ENCODE measurements at places on chromosomes 7 and 10.

GRCh38 chr7:111401516-111401915, 160.8 kb downstream of the IMMP2L start:
- no peak for DNase-seq

DNA sequence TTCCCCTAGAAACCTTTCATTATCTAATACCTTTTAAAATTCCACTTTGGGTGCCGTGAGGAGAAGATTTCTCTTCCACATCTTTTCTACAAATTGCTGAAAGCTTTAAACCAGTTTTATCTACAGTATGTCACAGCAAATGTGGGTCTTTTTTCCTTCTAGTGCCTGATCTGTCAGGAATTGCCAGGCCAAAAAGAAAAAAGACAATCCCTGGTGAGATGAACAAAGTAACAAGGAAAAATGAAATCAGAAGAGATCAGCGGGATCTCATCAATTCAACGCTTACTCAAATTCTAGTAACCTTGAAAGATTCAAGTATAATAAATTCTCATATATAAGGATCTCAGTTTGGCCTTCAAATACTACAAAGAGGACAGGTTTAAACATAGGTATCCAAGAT, 449.5 kb downstream of the CALN1 start:
- DNase-seq = no peak

DNA sequence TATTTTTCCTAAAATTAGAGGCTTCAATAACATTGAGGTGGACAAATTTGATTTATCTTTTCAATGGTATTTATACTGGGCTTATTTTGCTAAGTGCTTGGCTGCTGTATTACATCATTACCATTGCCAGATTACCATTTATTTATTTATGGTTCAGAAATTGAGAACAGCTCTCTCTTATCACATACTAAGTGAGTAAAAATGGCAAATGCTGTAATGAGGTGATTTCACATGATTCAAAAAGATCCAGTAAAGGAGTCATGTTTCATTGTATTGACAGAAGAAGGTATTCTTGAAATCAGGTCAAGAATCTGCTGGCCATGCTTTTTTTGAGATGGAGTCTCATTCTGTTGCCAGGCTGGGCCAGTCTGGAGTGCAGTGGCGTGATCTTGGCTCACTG, 322.6 kb downstream of the KIF20B start:
- no peak for DNase-seq

GRCh38 chr7:94642838-94643653, 12.9 kb downstream of the SGCE start:
- DNase-seq = no peak

- DNase-seq = no peak
These were observed 287.1 kb upstream of the C7orf33 start for GRCh38 chr7:148303295-148304082.

DNA sequence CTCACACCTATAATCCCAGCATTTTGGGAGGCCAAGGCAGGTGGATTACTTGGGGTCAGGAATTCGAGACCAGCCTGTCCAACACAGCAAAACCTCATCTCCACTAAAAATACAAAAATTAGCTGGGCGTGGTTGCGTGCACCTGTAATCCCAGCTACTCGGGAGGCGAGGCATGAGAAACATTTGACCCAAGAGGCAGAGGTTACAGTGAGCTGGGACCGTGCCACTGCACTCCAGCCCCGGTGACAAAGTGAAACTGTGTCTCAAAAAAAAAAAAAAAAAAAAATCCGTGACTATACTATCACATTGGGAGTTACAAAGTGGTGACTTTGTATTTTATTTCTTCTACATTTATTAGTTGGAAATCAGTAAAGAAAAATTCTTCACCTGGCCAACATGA, 101.2 kb downstream of the EPC1 start:
- no peak for DNase-seq

DNA sequence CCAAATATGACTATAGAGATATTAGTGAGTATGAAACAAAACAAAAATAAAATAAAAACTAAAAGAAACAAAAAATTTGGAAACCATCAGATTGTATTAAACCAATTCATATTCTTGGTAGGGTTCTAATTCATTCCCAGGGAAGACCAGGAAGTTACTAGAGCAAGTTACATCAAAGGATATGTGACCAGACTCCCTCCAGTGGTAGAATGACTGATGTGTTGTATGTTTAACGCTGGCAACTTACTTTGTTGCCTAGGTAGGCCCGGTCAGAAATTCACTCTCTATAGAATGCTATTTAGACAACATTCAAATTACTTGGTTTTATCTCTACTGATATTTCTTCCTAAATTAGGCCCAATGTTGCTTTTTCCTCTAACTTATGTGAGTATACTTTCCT, 5.2 kb downstream of the PHYHIPL start:
- DNase-seq = no peak

GRCh38 chr7:76201732-76202665, at the start of gene SRRM3:
TSS of gene SRRM3 (plus strand) at chr7:76201896. CDS start at chr7:76235067, 33,171 bp downstream.
- DNase-seq = peak; percentile 52

GRCh38 chr10:84563868-84564267, 235.5 kb downstream of the CCSER2 start:
- DNase-seq = no peak

DNA sequence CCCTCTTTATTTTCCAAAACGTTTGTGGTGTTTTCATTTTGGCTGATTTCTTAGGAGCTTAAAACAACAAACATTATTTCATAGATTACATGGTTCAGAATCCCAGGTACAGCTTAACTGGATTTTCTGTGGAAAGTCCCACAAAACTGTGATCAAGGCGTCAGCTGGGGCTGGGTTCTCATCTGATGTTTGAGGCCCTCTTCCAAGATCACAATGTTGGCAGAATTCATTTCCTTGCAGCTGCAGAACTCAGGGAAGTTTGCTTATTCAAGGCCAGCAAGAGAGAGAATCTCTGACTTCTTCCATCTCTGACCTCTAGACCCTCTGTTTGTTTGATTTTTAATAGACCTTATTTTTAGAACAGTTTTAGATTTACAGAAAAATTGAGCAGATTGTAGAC, 108.4 kb upstream of the AGK start:
- DNase-seq = no peak

DNA sequence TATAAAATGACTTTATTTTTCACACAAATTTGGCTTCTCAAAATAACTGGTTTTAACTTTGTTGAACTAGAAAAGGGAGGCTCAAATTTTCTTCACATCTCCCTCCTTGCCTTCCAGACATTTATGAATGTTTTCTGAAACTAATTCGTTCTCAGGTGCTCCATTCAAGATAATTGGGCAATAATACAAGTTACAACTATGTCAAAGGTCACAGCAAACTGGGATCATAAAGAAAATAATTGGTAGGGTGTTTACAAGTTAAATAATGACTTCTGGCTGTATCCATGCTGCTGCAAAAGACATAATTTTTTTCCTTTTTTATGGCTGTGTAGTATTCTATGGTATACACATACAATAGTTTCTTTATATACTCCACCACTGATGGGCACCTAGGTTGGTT, 75.3 kb downstream of the MINPP1 start:
- DNase-seq = no peak

- DNase-seq = no peak
These were observed 1.3 kb upstream of the PPIF start for GRCh38 chr10:79346012-79346340.

DNA sequence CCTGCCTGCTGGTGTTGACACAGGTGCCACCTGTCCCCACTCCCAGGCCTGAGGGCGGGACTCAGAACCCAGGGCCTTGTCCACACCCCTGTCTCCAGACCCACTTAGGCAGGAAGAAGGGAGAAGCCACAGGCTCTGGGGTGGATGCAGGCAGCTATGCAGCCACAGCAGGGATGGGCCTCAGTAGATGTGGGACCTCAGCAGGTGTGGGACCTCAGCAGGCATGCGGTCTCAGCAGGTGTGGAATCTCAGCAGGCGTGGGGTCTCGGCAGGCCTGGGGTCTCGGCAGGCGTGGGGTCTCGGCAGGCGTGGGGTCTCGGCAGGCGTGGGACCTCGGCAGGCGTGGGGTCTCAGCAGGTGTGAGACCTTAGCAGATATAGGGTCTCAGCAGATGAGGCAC, 118.0 kb upstream of the PITRM1 start:
- no peak for DNase-seq

- no peak for DNase-seq
These were observed 19.4 kb downstream of the SPAM1 start for GRCh38 chr7:123944395-123944794.

DNA sequence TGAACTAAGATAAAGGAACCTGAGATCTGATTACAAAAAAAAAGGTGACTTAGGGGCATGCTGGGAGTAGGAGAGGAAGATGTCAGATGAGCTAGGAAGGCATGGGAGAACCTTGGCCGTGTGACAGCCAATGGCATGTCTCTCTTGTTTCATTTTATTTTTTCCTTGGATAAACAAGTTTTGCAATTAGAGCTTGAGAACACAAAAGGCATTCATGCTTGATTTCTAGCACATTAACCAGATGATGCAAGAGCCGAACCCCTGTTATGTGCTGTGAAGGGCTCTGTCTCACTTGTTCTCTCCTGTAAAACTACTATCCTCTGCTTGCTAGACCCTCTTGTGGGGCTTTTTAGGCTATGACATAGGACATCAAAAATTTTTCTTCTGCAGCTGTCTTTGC, 134.3 kb upstream of the ASAH2 start:
- no peak for DNase-seq

GRCh38 chr7:19351341-19352304, 206.4 kb upstream of the FERD3L start:
- DNase-seq = no peak

GRCh38 chr7:106659963-106660861, 746 bp downstream of the CCDC71L start:
- peak; percentile 50 for DNase-seq

DNA sequence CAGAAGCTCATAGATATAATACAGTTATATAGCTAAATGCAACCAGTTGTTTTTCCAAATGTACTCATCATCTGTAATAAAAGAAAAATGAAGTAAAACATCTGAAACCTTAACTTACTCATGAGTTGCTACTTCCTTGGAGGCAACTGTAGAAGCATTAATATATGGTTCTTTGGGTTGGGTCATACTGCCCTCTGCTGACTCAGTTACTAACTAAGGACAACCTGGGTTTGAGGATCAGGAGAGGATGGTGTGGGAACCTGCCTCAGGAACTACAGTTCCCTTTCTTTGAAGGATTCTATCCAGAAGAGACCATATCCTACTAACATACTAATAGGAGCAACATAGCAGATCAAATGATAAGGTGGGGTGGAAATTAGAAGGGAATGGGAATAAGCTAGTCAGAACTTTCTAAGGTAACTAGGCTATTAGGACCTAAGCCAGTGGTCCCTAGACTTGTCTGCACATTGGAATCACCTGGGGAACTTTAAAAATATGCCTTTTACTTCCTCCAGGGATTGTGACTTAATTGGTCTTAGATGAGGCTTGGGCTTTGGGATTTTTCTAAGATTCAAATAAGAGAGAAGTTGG, 20.7 kb downstream of the COX15 start:
- DNase-seq = no peak

- DNase-seq = no peak
These were observed 33.3 kb upstream of the HHEX start for GRCh38 chr10:92656266-92656961.

GRCh38 chr7:151597541-151598444, 78.1 kb upstream of the RHEB start:
- DNase-seq = no peak

GRCh38 chr7:128323459-128324367, 20.0 kb downstream of the RBM28 start:
- DNase-seq = no peak

DNA sequence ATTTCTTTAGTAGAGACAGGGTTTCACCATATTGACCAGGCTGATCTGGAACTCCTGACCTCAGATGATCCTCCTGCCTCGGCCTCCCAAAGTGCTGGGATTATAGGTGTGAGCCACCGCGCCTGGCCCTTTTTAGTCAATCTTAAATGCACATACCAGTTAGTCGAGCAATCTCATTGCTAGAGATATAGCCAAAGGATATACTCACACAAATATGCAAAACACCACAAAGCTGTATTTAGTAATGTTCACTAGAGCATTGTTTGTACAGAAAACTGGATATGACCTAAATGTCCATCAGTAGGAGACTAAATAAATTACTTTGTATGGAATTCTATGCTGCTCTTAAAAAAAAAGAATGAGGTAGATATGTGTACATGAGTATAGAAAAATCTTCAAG, 24.5 kb upstream of the IL6 start:
- no peak for DNase-seq

DNA sequence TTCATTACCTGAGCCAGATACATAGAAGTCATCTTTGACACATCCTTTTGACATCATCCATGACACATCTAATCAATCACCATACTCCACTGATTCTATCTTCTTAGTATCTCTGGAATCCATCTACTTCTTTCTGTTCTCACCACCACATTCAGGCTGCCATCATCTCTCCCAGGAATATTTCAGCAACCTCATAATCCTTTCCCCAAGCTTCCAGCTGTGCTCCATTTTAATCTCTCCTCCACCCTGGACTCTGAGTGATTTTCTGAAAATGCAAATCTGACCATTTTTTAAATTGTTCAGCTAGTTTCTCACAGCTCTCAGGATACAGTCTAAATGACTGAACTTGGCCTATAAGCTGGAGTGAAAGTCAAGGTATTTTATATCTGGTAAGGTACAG, 2.5 kb upstream of the BTRC start:
- no peak for DNase-seq

GRCh38 chr10:97079448-97079847, 106.3 kb downstream of the SLIT1 start:
- no peak for DNase-seq

GRCh38 chr7:96786261-96786997, 76.8 kb upstream of the SEM1 start:
- DNase-seq = no peak

DNA sequence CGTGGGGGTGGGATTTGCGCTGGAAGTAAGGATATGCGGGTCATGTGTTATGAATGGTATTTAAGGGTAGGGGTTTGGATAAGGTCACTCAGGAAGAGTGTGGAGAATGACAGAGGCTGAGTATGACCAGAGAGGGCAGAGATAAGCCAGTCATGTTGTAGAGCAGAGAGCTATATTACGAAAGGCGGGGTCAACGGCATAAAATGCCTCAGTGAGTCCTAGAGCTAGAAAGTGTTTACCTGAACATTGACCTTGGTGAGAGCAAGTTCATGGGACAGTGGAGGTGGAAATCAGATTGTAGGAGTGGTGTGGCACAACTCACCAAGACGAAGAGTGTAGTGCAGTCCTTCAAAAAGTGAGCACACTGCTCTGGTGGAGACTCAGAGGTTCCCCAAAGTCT, 13.8 kb downstream of the LMOD2 start:
- no peak for DNase-seq

DNA sequence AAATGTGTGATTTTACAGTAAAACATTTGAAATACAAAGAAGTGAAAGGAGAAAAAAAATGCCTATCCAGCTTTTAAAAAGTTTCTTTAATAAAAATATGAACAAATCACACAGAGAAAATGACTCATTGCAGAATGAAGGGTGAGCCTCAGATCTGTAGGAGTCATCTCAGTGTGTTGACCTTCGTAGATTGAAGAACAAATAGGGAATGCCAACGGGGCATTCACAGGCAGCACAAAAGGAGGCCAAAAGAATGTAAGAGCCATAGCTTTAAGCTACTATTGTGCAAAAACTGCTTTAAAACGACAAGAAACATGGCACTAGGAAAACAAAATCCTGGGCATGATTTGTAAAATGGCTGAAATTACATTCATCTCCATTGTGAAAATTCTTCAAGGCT, 782.7 kb upstream of the CELF2 start:
- DNase-seq = no peak

- no peak for DNase-seq
These were observed 65.3 kb downstream of the LMBR1 start for GRCh38 chr7:156827587-156828203.
